Activated T-helper 17 cell treated with anti-CD3 and anti-CD28 coated beads, Interleukin-2, amount 50 U/mL, for 72 hours (primary cell): ENCODE measurements at places on chromosomes 7 and 10. TPM values are rescaled to one million over a fixed set of nuclear protein-coding genes. Genes with fewer than 3 reads are reported as not detected.

The TMEM176A gene
- not detected for total RNA-seq

The SH2D4B gene
- total RNA-seq, result 0.11 TPM

The IKZF1 gene
- total RNA-seq, result 253 TPM

The NUTM2E gene
- total RNA-seq, result 0.28 TPM

The VENTX gene
- 0.21 TPM for total RNA-seq

The SCIN gene
- total RNA-seq, result 0.17 TPM

The GIMAP6 gene
- total RNA-seq, result 42.3 TPM

The GIMAP4 gene
- 193 TPM for total RNA-seq

The TSPAN13 gene
- 1.1 TPM for total RNA-seq

The IGF2BP3 gene
- 0.67 TPM for total RNA-seq

The COBL gene
- not detected for total RNA-seq

The GCK gene
- total RNA-seq, result 1.2 TPM

The PALD1 gene
- 1.4 TPM for total RNA-seq

The CEP55 gene
- 73.8 TPM for total RNA-seq

The BLOC1S2 gene
- total RNA-seq, result 54.1 TPM

The ELMO1 gene
- 106 TPM for total RNA-seq

The PRKCQ gene
- 37.8 TPM for total RNA-seq

The SLC35G1 gene
- 6.6 TPM for total RNA-seq

The SKIDA1 gene
- total RNA-seq, result 0.06 TPM

The OR9A2 gene
- total RNA-seq, result not detected

The LDB1 gene
- total RNA-seq, result 99.1 TPM

The TMEM196 gene
- total RNA-seq, result not detected

The SYT15B gene
- 0.11 TPM for total RNA-seq

The ADIRF gene
- not detected for total RNA-seq

The CAMK1D gene
- 10.9 TPM for total RNA-seq

The CALML3 gene
- not detected for total RNA-seq

The NPY4R gene
- total RNA-seq, result not detected

The ACSL5 gene
- 56.6 TPM for total RNA-seq

The NT5C3A gene
- 35.7 TPM for total RNA-seq

The SMKR1 gene
- total RNA-seq, result 1.9 TPM

The CSGALNACT2 gene
- 31.6 TPM for total RNA-seq

The IGFBP3 gene
- total RNA-seq, result 2.6 TPM

The ERVW-1 gene
- not detected for total RNA-seq

The NKX1-2 gene
- total RNA-seq, result not detected

The OR2A42 gene
- total RNA-seq, result not detected

The ASZ1 gene
- not detected for total RNA-seq

The ALOX5 gene
- total RNA-seq, result 7.9 TPM

The CCZ1B gene
- total RNA-seq, result 71.6 TPM

The ZNF365 gene
- 0.19 TPM for total RNA-seq

The CISD1 gene
- total RNA-seq, result 74.0 TPM

The SPDYE5 gene
- total RNA-seq, result not detected

The GNG11 gene
- total RNA-seq, result not detected

The VAX1 gene
- total RNA-seq, result not detected

The OR2A12 gene
- total RNA-seq, result not detected

The OLAH gene
- total RNA-seq, result 6.6 TPM
